Bronchial smooth muscle cell (primary cell): ENCODE measurements at places on chromosomes 5 and 9. TPM values are rescaled to one million over a fixed set of nuclear protein-coding genes. Genes with fewer than 3 reads are reported as not detected.

Gene IL13
- total RNA-seq = 0.16 TPM in 1 of 2 replicates, not detected in the other

Gene HEMGN
- not detected in 2 replicates for total RNA-seq

Gene RGMB
- 10.0 and 14.7 TPM in 2 replicates for total RNA-seq

Gene TTLL11
- 2.5 and 3.6 TPM in 2 replicates for total RNA-seq

Gene TMEM174
- total RNA-seq = not detected in 2 replicates

Gene DEPDC1B
- 1.0 and 1.1 TPM in 2 replicates for total RNA-seq

Gene SOWAHA
- under 0.01 TPM in 2 replicates for total RNA-seq

Gene CDC14B
- total RNA-seq = 29.9 and 42.6 TPM in 2 replicates

Gene LVRN
- total RNA-seq = 0.47 and 0.52 TPM in 2 replicates

Gene PCDHGC5
- 3.5 and 4.4 TPM in 2 replicates for total RNA-seq

Gene YIPF5
- 105 and 126 TPM in 2 replicates for total RNA-seq

Gene SLC44A1
- 55.2 and 103 TPM in 2 replicates for total RNA-seq

Gene LECT2
- not detected in 2 replicates for total RNA-seq

Gene ST6GALNAC4
- 23.0 and 24.5 TPM in 2 replicates for total RNA-seq

Gene ZNG1F
- total RNA-seq = 5.0 and 6.5 TPM in 2 replicates

Gene NR5A1
- total RNA-seq = not detected in 2 replicates

Gene ADAMTSL2
- under 0.01 TPM in 1 of 2 replicates, not detected in the other for total RNA-seq

Gene WNT8A
- total RNA-seq = not detected in 2 replicates

Gene RLN2
- total RNA-seq = not detected in 2 replicates

Gene IFNA2
- total RNA-seq = not detected in 2 replicates

Gene GSN
- 629 and 992 TPM in 2 replicates for total RNA-seq

Gene SYNPO
- total RNA-seq = 2.0 and 2.7 TPM in 2 replicates

Gene C1QTNF3
- 1.1 and 1.3 TPM in 2 replicates for total RNA-seq

Gene PRLR
- total RNA-seq = 0.16 TPM in 1 of 2 replicates, not detected in the other

Gene CTNNAL1
- total RNA-seq = 14.0 and 60.4 TPM in 2 replicates

Gene OTULIN
- total RNA-seq = 10.6 and 14.8 TPM in 2 replicates

Gene POLR3G
- 2.7 and 4.7 TPM in 2 replicates for total RNA-seq

Gene PAEP
- total RNA-seq = not detected in 2 replicates

Gene PCDHA1
- total RNA-seq = under 0.01 TPM in 2 replicates

Gene STRBP
- total RNA-seq = 1.4 and 2.4 TPM in 2 replicates

Gene FCN1
- total RNA-seq = not detected in 2 replicates

Gene ZNF462
- 12.8 and 14.0 TPM in 2 replicates for total RNA-seq

Gene SV2C
- not detected in 2 replicates for total RNA-seq

Gene PLPP1
- 66.0 and 112 TPM in 2 replicates for total RNA-seq

Gene UNC5A
- not detected in 2 replicates for total RNA-seq
